ENCODE measurements at places on chromosomes 3 and 15. TPM values are rescaled to one million over a fixed set of nuclear protein-coding genes. Genes with fewer than 3 reads are reported as not detected.
A peak's percentile ranks its signal among the peaks of the same experiment; 100 is the strongest.

FAM81A gene
- 4.7 TPM for total RNA-seq

ARPP21 gene
- total RNA-seq, result not detected

CELSR3 gene
- total RNA-seq, result 20.2 TPM

SLC9C1 gene
- not detected for total RNA-seq

GRCh38 chr3:126891141-126891540 is 91.8 kb upstream of the PLXNA1 start:
- no peak overlapping the region for H3K4me3 ChIP-seq
- no peaks in the 10 kb centered on the region for H3K27me3 ChIP-seq
- no peak for DNase-seq

DNA sequence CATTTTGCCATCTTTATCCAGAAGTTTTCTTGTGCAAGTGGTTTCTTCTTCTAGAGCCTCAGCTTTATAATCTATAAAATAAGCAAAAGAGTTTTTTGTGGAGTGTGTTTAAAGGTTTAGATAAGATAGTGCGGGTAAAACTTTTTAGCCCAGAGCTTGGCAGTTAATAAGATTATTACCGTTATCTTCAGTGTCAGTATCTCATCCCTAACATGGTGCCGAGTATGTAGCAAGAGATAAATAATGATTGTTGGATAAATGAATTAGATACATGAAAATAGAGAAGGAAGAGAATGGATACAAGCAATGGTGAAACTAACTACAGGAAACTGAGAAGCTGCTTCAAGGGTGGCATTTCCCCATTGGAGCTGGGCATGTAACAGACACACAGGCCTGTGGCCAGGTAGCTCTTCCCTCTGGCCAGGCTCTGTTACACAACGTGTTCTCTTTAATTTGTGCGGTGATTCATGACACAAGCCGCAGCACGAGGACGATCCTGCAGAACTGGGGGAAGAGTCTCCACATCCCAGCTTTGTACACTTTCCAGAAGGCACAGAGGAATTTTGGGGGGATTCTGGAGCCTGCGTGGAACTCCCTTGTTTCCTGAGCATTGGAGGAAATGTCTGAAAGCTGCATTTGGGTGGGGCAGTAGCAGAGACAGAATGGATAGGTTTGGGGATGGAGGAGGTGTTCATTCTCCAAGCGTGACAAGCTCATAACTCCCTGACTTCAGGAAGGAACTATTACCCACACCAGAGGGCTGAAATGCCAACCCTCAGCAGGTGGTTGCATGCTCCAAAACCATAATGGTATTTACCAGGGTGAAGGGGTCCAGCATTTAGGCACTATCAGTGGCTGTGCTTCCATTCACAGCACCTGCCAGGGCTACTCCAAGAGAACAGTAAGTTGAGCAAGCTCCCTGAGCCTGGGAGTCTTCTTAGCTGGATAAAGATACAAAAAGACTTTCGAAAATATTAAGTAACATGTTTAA is 14.2 kb upstream of the ST6GAL1 start:
- peaks cover 4% of the 10 kb centered on the region for H3K36me3 ChIP-seq
- H3K4me1 ChIP-seq, result peaks cover 64% of the 10 kb centered on the region
- H3K4me3 ChIP-seq, result peak overlapping the region; percentile 24

GRCh38 chr3:86921971-86922680 is 68.8 kb downstream of the VGLL3 start:
- DNase-seq, result no peak
- no peaks in the 10 kb centered on the region for H3K27me3 ChIP-seq
- H3K4me3 ChIP-seq, result no peak overlapping the region

- no peak overlapping the region for H3K4me3 ChIP-seq
- no peak for DNase-seq
- no peak overlapping the region for H3K27ac ChIP-seq
- peaks cover 9% of the 10 kb centered on the region for H3K4me1 ChIP-seq
- H3K27me3 ChIP-seq, result peaks cover 2% of the 10 kb centered on the region
Measured at GRCh38 chr15:84822653-84823281, 5.6 kb downstream of the ALPK3 start.

- DNase-seq, result no peak
- no peak overlapping the region for H3K27ac ChIP-seq
Measured at GRCh38 chr3:113812854-113813253, 25.7 kb upstream of the GRAMD1C start.

DNA sequence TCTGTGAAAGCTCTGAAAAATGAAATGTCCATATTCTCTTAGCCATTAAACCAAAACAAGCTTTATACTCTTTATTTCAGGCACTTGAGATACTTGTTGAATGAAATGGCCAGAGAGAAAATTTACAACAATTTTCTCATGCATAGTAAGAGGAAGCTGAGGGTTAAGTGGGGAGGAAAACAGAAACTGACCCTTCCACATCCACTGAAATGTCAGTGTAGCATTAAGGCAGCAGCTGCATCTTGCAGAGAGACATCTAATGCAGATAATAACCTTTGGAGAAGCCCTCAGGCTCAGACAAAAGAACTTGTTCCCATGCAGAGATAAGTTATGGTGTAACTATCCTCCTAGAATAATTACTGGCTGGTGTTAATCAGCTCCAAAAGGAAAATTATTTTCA is 34.0 kb downstream of the ZDHHC23 start:
- no peaks in the 10 kb centered on the region for H3K27me3 ChIP-seq
- no peaks in the 10 kb centered on the region for H3K36me3 ChIP-seq
- DNase-seq, result no peak
- H3K27ac ChIP-seq, result no peak overlapping the region
- no peak overlapping the region for H3K4me3 ChIP-seq

DNA sequence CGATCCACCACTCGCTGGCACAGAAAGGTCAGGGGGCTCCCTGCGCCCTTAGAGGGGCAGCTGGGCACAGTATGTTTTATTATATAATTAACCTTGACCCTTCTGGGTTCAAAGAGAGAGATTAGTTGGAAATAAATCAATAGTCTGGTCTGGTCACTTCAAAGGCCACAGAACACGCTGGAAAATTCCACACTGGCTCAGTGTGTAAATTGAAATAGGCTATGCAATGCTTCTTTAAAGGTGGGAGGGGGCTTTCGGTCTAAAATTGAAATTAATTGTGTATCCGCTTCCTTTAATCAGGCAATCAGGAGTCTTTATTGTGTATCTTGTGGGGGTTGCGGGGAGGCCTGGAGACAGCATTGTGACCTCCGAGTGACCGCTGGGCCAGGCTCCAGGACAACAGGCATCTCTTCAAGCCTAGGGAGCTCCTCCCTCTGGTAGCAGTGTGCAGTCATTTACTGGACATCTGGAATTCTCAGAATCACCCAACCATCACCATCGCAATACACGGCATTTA is 8.0 kb downstream of the RNU5B-1 start:
- H3K4me3 ChIP-seq, result no peak overlapping the region
- H3K4me1 ChIP-seq, result no peaks in the 10 kb centered on the region
- no peak overlapping the region for H3K27ac ChIP-seq
- peaks cover 2% of the 10 kb centered on the region for H3K27me3 ChIP-seq

DNA sequence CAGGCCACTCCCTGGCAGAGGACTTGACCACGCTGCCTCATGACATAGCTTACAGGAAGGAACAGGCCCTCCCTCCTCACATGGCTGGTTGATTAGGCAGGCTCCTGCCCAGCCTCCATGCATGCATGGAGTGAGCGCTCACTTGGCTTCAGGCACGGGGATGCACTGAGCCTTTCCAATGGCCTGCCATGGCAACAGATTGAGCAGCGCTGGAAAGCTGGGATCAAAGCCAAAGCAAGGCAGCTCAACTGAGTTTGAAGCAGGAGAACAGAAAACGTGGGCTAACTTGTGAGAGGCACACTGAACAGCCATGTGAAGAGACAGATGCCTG is 5.9 kb upstream of the GRAMD2A start:
- no peak for DNase-seq
- peaks cover 94% of the 10 kb centered on the region for H3K36me3 ChIP-seq
- H3K27me3 ChIP-seq, result no peaks in the 10 kb centered on the region
- H3K4me3 ChIP-seq, result no peak overlapping the region
- peak overlapping the region; percentile 35 for H3K27ac ChIP-seq

GRCh38 chr15:69265347-69265955 is 33.3 kb upstream of the PAQR5 start:
- H3K4me1 ChIP-seq, result no peaks in the 10 kb centered on the region
- H3K4me3 ChIP-seq, result no peak overlapping the region
- no peak for DNase-seq
- H3K27me3 ChIP-seq, result no peaks in the 10 kb centered on the region

- peak overlapping the region; percentile 77 for H3K27ac ChIP-seq
- peaks cover 34% of the 10 kb centered on the region for H3K36me3 ChIP-seq
- peak; percentile 49 for DNase-seq
Measured at GRCh38 chr3:128763967-128764366, 38.0 kb downstream of the RAB7A start.

GRCh38 chr3:111968319-111969054 is 10.3 kb upstream of the ABHD10 start:
- peaks cover 4% of the 10 kb centered on the region for H3K4me1 ChIP-seq
- no peak for DNase-seq
- H3K27ac ChIP-seq, result no peak overlapping the region
- H3K27me3 ChIP-seq, result peaks cover 3% of the 10 kb centered on the region
- no peaks in the 10 kb centered on the region for H3K36me3 ChIP-seq

- no peak overlapping the region for H3K27ac ChIP-seq
- H3K36me3 ChIP-seq, result no peaks in the 10 kb centered on the region
- DNase-seq, result no peak
- no peak overlapping the region for H3K4me3 ChIP-seq
- peaks cover 2% of the 10 kb centered on the region for H3K27me3 ChIP-seq
Measured at GRCh38 chr15:49492830-49493229, 69.8 kb downstream of the FGF7 start.
